ENCODE measurements at places on chromosomes 3 and 15.
A peak's percentile ranks its signal among the peaks of the same experiment; 100 is the strongest.

DNA sequence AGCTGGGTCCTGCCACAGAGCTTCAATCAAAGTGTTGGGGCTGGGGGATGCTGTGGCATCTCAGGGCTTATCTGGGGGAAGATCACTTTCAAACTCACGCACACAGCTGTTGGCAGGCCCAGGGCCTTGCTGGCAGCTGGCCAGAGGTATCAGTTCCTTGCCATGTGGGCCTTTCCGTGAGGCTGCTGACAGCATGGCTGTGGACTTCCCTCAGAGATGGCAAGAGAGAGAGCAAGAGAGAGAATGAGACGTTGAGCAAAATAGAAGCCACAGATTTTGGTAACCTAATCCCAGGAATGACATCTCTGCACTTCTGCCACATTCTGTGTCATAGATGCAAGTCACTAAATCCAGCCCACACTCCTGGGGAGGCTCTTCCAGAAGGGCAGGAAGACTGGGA is 91.0 kb downstream of the TPRG1 start:
- no peak for DNase-seq

GRCh38 chr3:128698211-128699047 is 27.6 kb upstream of the RAB7A start:
- no peak for DNase-seq

GRCh38 chr3:88195951-88196434 is 46.2 kb downstream of the C3orf38 start:
- peak; percentile 62 for DNase-seq

GRCh38 chr3:123296261-123296660 is 94.5 kb downstream of the SEC22A start:
- DNase-seq, result no peak

DNA sequence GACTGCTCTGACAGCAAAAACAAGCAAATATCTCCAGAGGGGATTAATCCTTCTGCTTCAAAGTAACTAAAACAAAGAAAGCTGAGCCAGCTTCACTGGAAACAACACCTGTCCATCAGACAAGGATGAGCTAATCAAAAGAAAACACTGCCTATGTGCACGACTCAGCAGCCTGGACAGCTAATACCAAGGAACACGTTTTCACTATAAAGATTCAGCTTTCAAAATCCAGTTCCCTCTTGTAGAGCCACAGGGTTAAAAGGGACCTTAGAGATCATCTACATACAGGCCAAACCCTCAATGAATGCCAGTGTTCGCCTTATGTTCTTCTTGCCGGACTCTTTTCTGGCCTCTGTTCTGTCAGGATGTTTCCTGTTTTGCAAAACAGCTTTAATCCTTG is 6.9 kb downstream of the TUSC7 start:
- DNase-seq, result no peak

DNA sequence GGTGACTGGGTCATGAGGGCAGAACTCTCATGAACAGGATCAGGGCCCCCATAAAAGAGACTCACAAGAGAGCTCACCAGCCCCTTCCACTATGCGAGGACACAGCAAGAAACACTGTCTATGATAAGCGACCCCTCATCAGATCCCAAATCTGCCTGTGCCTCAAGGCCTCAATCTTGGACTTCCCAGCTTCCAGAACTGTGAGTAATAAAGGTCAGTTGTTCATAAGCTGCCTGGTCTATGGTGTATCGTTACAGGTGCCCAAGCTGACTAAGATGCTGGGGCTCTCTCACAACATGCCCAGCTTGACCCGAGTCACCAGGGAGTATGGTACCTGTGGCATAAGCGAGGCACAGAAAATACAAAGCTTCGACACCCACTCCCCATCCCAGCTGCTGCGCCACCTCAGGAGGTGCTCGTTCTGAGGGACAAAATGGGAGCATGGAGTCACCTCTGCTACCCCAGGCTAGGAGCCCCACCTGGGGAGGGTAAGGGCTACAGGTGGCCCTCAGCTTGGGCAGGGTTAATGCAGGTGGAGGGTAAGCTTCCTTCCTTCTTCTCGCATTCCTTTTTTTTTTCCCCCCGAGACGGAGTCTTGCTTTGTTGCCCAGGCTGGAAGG is 234.1 kb downstream of the ADAMTS17 start:
- no peak for DNase-seq
